Stimulated activated memory B cell treated with anti-CD40 and anti-IgM and Interleukin-4, amounts not matched to agents 10 μg/mL and 1 μg/mL and 100 μg/mL, for 72 hours (primary cell): ENCODE measurements at places on chromosomes 16 and 17.

DNA sequence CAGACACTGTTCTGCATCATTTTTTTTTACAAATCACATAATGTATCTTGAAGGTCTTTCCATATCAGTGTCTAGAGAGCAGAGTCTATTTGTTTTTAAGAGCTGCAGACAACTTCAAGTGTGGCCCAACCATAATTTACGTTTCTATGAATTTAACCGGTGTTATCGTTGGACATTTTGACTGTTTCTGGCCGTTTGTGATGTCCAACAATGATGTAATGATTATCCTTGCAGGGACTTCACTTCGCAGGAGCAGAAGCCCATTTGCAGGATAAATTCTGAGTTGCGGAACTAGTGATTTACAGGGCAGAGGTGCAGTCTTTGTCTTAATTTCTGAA lies 26.9 kb upstream of the HLF start:
- no peak for ATAC-seq

DNA sequence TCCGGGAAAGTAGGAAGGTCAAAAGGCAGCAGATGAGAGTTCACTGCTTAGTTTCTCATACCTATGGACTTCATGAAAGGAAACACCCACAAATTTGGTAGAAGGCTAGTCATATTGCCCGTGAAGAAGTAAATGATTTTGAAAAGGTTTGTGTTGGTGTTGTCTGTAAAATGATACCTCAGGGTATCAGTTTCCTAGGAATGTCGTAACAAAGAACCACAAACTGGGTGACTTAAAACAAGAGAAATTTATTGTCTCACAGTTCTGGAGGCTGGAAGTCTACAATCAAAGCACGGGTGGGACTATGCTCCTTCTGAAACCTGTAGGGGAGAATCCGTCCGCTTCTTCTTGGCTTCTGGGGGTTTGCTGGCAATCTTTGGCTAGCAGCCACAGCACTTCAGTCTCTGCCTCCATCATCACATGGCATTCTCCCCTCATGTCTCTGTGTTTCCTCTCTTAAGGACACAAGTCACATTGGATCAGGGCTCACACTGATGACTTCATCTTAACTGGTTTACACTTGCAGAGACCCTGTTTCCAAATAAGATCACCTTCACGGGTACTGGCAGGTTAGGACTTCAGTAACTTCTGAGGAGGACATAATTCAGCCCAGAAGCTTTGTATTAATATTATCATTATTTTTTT lies 2.0 kb upstream of the NAE1 start:
- no peak for ATAC-seq

- ATAC-seq = no peak
Observed at GRCh38 chr16:88740727-88741055, 34.4 kb downstream of the CTU2 start.

- no peak for ATAC-seq
Observed at GRCh38 chr16:48561960-48562393, 48.0 kb downstream of the N4BP1 start.

GRCh38 chr17:66602659-66603384 lies 232.1 kb upstream of the CACNG5 start:
- ATAC-seq = no peak

GRCh38 chr17:1160591-1161390 lies 19.0 kb downstream of the ABR start:
- no peak for ATAC-seq

DNA sequence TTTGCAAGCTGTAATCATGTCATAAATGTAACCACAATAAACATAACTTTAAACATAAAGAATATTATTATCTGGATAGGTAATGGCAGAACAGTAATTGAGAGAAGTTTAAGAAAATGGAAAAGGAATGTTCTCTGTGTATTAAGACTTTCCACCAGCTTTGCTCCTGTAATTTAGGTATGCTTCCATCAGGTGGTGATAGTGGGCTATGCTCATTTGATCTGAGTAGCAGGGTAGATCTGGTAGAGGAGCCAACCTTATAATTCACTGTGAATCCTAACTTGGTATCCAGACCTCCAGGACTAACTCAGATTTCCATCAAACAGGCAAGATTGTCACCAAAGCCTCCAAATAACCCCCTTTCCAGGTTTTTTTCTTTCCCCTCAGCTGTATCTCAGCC lies 137.9 kb upstream of the ZKSCAN2 start:
- ATAC-seq = no peak

DNA sequence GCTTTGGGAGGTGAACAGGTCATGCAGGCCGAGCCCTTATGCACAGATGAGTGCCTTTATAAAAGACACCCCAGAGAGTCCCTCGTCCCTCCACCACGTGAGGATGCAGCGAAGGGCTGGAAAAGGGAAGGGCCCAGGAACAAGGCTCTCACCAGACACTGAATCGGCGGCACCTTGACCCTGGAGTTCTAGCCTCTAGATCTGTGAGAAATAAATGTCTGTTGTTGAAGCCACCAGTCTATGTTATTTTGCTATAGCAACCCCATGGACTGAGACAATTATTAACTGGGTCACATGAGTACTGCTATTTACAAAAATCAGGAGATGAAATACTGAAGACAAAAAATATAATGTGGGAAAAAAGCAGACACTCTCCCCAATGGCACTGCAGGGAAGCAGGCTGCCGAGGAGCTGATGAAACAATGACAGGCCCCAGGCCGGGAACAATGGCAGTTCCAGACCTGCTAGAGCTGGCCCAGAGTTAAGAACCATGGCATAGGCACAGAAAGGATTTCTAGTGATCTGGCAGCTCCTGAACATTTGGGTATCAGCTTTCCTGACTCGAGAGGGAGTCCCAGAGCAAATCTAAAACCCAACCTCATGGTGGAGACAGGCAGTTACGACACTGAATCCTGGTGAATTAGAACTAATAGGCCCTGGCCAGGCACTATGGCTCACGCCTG lies 17.8 kb upstream of the GGA2 start:
- ATAC-seq = no peak

DNA sequence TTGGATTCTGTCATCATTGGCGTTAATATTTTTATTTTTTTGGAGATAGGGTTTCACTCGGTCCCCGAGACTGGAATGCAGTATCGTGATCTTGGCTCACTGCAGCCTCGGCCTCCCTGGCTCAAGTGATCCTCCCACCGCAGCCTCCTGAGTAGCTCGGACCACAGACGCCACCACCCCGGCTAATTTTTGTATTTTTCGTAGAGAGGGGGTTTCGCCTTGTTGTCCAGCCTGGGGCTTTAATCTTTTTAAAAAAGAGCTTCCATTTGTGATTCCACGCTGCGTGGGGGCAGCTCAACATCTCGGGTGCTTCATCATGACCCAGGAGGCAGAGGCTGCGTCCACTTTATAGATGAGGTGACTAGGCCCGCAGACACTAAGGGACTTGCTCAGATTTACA lies 1.5 kb downstream of the BANP start:
- no peak for ATAC-seq

GRCh38 chr17:38551121-38551520 lies 54.6 kb downstream of the SRCIN1 start:
- no peak for ATAC-seq

DNA sequence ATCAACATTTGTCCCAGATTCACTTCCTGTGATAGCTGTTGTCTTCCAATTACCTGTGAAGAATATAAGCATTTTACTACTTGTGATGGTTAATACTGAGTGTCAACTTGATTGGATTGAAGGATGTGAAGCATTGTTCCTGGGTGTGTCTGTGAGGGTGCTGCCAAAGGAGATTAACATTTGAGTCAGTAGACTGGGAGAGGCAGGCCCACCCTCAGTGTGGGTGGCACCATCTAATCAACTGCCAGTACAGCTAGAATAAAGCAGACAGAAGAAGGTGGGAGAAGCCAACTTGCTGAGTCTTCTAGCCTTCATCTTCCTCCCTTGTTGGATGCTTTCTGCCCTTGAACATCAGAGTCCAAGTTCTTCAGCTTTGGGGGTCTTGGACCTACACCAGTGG lies 660.4 kb upstream of the GOT2 start:
- no peak for ATAC-seq

DNA sequence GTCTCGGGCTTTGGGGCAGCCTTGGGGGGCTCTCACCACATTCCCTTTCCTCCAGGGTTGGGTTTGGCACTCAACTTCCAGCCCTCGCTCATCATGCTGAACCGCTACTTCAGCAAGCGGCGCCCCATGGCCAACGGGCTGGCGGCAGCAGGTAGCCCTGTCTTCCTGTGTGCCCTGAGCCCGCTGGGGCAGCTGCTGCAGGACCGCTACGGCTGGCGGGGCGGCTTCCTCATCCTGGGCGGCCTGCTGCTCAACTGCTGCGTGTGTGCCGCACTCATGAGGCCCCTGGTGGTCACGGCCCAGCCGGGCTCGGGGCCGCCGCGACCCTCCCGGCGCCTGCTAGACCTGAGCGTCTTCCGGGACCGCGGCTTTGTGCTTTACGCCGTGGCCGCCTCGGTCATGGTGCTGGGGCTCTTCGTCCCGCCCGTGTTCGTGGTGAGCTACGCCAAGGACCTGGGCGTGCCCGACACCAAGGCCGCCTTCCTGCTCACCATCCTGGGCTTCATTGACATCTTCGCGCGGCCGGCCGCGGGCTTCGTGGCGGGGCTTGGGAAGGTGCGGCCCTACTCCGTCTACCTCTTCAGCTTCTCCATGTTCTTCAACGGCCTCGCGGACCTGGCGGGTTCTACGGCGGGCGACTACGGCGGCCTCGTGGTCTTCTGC lies 8.4 kb downstream of the SLC16A3 start:
- no peak for ATAC-seq

- peak; percentile 28 for ATAC-seq
Observed at GRCh38 chr17:76079956-76080767, 1.2 kb downstream of the ZACN start.
